T follicular helper cell (primary cell): ENCODE measurements at places on chromosomes 2 and 18.

GRCh38 chr2:24421668-24422067 lies 61.3 kb upstream of the ITSN2 start:
- peak; percentile 32 for DNase-seq

GRCh38 chr2:8918412-8918811 lies 81.0 kb upstream of the KIDINS220 start:
- no peak for DNase-seq

DNA sequence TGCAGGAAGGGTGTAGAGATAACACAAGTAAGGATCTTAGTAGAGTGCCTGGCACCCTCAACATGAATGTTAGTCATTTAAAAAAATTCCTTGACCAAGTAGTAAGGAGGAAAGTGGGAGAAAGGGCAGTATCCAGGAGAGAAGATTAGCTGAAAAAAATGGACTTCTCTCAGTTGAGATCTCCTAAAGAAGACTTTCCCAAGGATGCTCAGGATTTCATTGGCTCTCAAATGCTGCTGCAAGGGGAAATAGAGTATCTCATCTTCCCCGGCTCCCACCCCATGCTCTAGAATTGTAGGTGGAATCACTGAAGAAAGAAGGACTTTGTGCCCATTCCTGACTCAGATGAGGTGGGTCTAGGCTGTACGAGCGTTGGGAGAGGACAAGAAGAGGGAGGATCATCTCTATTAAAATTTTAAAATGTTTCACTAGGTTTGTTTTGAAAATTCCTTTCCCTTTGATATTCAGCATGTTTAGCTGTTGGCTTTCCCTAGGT lies 231.1 kb downstream of the MYCN start:
- DNase-seq = no peak

DNA sequence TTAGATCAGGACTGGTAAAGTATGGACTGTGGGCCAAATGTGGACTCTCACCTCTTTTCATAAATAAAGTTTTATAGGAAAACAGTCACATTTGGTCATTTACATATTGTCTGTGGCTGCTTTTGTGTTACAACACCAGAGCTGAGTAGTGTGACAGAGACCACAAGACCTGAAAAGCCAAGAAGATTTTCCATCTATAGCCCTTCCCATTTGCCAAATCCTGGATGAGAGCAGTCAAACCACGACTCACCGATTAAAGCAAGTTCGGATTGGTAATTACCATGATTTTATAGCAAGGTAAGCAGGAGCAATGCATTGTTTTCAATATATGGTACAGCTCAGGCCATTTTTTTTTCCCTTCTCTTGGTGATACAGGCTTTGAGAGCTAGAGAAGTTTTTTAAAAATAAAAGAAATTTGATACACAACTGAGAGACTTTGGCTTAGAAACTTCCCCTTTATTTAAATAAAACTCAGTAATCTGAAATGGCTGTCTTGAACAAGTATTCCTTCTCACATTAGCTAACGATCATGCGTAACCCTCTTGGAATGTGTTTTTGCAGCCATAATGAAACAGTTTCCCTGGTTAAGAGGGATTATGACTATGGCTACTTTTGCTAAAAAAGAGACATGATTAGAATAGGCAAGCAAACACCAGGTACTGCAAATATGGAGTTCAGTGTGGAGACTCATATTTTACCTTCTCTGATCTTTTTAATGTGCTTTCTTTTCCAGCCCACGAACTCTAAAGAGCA lies 9.5 kb upstream of the MALL start:
- DNase-seq = no peak

DNA sequence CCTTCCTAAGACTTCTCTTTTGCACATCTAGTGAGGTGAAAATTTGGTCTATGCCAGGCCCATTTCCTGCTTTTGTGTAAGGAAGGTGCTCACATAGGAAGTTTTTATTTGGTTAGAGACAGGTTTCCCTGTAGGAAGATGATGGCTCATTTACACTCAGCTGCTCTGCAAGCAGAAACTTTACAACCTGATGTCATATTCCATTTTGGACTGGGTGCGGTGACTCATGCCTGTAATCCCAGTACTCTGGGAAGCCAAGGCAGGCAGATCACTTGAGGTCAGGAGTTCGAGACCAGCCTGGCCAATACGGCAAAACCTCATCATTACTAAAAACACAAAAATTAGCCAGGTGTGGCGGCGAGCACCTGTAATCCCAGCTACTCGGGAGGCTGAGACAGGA lies 35.8 kb downstream of the CASP10 start:
- DNase-seq = no peak

DNA sequence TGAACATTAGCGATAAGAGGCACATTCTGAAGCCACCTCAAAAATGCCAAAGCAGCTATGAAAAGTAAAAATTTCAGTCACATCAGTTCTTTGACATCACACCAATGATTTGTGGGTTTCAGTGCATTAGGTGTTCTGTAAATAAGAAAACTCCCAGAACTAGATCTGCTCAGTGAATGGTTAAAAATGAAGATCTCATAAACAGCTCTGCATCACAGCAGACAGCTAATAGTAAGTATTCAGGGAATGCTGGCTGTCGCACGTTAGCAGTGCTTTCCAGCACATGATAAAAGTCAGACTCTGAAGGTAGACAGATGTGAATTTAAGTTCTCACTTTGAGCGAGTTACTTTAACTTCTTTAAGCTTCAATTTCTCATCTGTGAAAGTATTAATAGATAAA lies 154.9 kb downstream of the SATB2 start:
- DNase-seq = no peak

DNA sequence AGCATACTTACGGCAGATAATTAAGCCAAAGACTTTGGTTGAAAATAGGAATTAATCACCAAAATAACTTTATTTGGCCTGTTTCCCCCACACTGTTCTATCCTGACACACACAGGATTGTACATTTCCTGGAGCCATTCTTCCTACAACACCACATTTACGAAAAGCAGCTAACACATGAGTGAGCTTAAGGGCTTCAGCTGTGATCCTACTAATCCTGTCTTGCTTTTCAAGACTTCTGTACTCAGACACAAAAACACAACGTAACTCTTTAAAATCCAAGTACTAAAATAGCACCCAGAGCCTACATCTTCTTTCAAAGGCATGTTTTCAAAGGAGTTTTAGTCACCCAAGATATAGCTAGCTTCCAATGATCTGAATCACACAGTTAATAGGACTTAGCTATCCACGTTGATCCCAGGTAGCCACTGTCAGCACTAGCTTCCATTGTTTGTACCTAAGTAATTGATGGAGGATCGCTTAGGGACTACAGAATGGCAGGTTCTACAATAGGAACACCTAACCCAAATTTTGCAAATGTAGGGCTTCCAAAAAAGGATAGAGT lies 42.8 kb upstream of the TTC39C start:
- no peak for DNase-seq

DNA sequence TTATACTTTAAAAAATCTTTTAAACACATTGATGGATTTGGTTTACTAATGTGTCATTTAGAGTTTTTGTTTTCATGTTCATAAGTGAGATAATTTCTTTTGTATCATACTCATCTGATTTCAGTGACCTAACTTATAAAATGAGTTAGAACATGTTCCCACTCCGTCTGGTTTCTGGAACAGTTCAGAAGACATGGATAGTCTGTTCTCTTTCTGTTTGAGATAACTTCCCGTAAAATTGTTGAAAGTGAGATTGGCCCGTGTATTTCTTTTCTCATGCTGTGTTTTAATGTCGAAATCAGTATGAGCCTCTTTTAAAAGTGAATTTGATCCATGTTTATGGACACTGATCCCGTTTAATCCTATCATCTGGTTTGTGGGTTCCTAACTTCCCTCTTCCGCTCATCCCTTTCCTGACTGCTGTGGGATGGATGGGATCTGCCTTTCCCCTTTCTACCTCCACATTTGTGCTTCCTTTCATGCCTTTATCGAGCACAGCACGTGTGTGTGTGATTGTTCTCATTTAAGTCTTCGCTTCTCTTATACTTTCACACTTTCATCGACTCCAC lies 78.9 kb downstream of the COPS8 start:
- DNase-seq = no peak

- DNase-seq = no peak
These were observed 580.9 kb downstream of the PLCL1 start for GRCh38 chr2:198385326-198385725.

- DNase-seq = no peak
These were observed 92.3 kb upstream of the CAPN13 start for GRCh38 chr2:30899516-30900054.

DNA sequence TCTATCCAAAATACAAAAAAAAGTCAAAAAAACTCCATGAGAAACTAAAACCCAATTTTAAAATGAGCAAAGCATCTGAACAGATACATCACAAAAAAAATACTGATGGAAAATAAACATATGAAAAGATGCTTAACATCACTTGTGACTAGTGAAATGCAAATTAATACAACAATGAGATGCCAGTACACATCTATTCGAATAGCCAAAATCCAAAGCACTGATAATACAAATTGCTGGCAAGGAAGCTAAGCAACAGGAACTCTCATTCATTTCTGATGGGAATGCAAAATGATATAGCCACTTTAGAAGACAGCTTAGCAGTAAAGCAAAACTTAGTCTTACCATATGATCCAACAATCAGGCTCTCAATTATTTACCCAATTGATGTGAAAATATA lies 190.2 kb upstream of the FN1 start:
- DNase-seq = no peak
